CD4-positive, alpha-beta T cell treated with Interleukin-10 for 1 hour (primary cell): ENCODE measurements at places on chromosomes 7 and 10.
A peak's percentile ranks its signal among the peaks of the same experiment; 100 is the strongest.

- DNase-seq, result no peak
Measured at GRCh38 chr7:131511774-131512535, 44.5 kb downstream of the PODXL start.

GRCh38 chr7:12358694-12359093 lies 45.0 kb downstream of the VWDE start:
- DNase-seq, result no peak

- no peak for DNase-seq
Measured at GRCh38 chr7:159213253-159213652, 68.6 kb upstream of the VIPR2 start.

DNA sequence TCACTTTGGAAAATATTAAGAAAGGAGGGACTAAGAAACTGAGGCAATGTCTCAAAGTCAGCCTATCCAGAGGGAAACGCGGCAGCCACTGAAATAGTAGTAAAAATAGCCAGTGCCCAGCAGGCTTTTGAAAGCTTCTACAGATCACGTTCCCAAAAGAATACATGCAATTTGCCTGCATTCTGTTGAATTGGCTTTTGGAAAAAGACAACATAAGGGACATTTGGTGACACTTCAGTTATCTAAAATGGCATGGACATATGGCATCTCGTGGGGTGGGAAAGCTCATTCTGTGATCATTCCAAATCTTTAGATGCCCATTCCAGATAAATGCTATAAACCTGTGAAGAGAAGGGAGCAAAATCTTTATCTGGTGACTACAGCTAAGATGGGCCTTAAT lies 82.8 kb upstream of the PDE1C start:
- DNase-seq, result no peak

DNA sequence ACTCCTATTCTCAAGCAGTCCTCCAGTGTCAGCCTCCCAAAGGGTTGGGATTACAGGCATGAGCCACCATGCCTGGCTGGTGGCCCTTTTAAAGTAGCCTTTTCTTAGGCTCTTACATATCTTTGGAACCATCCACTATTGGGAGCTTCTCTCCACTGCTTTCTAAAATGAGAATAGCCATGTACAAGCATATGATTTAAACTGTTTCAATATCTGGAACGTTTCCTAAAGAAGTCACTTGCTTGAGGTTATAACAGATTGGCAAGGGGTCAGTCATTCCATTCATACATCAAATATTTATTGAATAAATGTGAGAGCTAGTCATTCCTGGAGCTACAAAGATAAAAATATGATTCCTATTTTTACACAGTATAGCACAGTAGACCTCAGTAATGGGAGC lies 97.4 kb upstream of the LRGUK start:
- DNase-seq, result no peak

DNA sequence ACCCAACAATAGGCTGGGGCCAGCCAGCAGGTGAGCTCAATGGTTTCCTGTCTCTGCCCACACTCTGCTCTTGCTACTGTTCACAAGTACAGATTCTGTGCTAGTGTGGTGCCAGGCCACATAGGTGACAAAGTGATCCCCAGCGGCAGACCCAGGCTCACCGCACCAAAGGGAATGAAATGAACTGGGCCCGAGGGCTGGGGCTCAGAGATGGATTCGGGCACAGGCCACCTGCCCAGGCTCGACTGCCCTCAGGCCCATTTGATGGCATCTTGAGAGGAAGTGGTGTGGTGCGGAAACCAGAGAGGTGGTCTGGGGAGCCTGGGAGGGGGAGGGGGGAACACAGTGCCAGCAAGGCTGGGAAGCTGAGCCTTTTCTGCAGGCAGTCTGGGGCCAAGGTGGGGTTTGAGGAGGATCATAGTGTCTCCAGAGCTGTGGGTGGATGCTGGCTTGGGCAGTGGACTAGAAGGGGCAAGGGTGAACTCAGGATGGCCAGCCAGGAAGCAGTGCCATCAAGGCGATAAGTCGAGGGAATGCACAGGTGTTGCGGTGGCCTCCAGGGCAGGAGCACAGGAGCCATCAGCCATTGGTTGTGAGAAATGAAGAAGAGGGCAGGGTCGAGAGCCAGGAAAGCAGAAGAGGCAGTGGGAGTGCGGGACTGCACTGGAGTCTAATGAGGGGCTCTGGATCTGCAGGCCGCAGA lies 85.2 kb downstream of the ARHGAP22 start:
- no peak for DNase-seq

DNA sequence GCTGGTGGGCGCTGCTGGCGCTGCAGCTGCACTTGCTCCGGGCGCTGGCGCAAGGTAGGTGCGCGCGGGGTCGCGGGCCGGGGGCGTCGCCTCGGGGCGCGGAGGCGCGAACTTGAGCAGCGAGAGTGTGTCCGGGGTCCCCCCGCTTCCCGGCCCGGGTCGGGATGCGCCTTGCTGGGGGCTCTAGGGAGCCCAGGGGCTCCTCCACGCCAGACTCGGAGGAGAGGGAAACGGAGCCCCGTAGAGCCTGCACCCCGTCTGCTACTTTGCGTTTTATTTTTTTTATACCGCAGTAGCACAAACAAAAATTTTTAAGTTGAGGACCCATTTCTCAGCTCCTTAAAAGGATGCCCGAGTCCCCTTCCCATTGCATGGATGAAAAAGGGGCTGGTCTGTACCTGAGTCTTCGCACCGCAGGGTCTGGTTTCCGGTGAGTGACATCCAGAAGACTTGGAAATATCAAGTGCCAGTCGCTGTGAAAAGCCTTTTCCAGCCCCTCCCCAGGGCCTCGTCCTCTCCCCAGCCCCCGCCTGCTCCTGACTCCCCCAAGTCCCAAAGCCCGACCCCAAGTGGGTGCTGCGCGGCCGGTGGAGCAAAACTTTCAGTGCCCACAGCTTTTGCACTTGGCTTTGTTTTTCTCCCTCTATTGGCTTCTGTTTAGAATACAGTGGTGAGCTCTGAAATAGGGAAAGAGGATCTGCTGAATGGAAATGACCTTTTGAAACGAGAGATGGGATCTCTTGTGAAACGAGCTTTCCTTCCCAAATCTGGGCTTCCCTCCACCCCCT lies 973 bp downstream of the SDK1 start:
- DNase-seq, result peak; percentile 12

DNA sequence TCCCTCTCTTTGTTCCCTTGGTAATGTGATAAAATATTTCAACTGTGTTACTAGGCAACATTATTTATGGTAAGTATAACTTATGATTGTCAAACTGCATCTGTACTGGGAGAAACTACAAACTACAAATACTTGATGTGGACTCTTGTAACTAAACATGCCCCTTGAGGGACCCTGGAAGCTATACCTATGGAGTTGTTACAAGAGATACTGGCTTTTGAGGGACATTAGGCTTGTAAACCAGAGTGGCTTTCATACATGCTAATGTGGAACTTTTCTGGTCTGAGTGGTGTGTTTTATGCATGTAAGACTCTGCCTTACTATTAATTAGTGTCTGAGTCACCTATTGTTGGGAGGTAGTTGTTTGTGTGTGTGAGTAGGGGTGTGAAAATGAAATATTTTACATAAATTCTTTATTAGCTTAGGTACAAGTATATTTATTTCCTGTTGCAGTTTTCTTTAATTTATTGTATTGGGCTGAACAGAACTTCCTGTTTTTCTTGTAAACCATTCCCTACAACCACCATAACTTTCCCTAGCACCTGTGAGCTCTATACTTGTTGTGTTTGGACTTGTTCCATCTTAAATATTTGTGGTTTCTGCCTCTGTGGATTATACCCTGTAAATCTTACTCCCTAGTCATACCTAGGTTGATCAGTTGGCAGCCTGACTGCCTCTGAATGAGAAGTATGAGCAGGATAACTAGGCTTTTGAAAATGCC lies 49.8 kb downstream of the STK31 start:
- no peak for DNase-seq
